ENCODE measurements at places on chromosomes 2 and 18.
A peak's percentile ranks its signal among the peaks of the same experiment; 100 is the strongest.

GRCh38 chr2:101983928-101984327 is 7.8 kb upstream of the IL1R2 start:
- H3K27ac ChIP-seq: no peak overlapping the region
- DNase-seq: no peak
- H3K36me3 ChIP-seq: no peaks in the 10 kb centered on the region
- H3K4me1 ChIP-seq: peaks cover 15% of the 10 kb centered on the region
- H3K27me3 ChIP-seq: no peaks in the 10 kb centered on the region

DNA sequence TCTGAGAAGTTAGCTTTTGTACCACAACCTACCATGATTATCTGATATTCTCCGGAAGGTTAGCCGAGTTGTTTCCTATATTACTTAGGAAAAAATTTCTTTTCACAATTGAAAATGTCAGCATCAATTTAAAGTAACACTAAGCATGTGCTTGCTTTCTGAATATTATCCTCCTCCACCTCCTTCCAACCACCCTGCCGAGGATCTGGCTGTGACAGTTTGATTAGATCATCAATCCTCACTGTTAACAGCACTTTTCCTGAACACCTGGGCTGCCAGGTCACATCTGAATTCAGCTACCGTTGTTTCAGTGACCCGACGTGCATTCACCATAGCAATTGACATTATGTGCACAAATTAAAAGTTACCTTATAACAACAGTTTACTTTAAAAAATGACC is 207.0 kb downstream of the ZNF407 start:
- H3K27ac ChIP-seq: no peak overlapping the region
- no peaks in the 10 kb centered on the region for H3K27me3 ChIP-seq
- no peak overlapping the region for H3K4me3 ChIP-seq
- peaks cover 16% of the 10 kb centered on the region for H3K4me1 ChIP-seq

DNA sequence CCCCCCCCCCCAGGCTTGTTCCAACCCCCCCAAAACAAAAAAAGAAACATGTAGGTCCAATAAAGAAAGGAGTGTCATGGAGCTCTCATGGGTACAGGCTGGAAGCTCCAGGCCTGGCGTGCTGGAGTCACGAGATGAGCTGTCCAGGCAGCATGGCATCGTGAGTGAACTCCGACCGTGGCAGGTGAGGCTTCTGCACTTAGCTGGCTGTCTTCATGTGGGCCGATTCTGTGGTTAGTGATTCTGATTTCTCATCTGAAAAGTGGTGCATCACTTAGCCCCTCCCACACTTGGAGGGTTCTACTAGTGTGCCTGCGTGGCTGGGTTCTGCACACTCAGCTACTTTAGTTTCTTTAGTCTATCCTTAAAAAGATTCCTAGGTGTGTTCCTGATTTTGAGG is 126.4 kb upstream of the MGAT5 start:
- H3K4me3 ChIP-seq: no peak overlapping the region
- H3K4me1 ChIP-seq: peaks cover 12% of the 10 kb centered on the region
- H3K36me3 ChIP-seq: no peaks in the 10 kb centered on the region
- no peak for DNase-seq
- no peaks in the 10 kb centered on the region for H3K27me3 ChIP-seq

DNA sequence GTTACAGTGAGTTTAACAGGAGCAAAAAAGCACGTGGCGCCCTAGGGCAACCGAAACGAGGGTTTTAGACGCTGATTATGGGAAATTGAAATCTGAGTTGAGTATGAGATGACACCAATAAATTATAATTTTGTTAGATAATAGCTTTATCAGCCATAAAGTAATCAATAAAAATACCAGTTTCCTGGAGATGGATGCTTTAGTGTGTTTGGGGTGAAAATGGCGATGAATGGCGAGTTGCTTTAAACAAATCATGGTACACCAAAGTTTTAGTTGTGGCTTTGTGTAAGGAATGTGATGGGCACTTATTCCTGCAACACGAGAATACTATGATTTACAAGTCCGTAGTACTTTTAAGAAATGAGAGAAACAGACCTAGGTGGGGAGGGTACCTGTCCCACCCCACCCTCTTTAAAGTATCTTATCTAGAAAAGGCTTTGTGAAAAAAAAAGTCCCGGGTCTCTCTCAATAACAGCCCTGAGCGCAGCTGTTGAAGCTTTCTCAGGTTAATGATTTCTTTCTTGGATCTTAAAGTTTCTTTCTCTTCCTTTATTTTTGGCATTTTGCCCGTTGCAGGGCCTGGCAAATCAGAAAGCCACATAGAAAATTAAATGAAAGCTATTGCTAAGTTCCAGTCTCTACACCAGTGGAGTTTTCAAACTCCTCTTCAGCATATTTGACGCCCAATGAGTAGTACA is 1.5 kb upstream of the RRM2 start:
- H3K27ac ChIP-seq: peak overlapping the region; percentile 43
- H3K36me3 ChIP-seq: no peaks in the 10 kb centered on the region
- no peaks in the 10 kb centered on the region for H3K27me3 ChIP-seq

DNA sequence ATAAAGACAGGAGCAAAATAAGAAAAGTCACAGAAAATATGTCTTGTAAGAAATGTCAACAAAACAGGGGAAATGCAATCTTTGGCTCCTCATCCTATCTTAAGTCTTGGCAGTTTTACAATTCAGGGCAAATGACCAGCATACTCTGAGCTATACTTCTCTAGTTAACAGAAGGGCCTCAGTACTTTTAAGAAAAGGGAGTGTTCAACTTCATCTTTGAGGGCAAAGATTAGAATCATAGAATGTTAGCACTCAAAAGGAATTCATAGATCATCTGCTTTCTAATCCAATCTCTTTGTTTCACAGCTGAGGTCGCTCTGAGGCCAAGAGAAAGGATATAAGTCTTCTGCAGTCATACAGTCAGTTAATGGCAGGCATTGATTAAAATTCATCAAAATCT is 174.0 kb upstream of the NT5C1B start:
- no peak overlapping the region for H3K27ac ChIP-seq
- no peak for DNase-seq
- peaks cover 12% of the 10 kb centered on the region for H3K4me1 ChIP-seq
- no peak overlapping the region for H3K4me3 ChIP-seq

DNA sequence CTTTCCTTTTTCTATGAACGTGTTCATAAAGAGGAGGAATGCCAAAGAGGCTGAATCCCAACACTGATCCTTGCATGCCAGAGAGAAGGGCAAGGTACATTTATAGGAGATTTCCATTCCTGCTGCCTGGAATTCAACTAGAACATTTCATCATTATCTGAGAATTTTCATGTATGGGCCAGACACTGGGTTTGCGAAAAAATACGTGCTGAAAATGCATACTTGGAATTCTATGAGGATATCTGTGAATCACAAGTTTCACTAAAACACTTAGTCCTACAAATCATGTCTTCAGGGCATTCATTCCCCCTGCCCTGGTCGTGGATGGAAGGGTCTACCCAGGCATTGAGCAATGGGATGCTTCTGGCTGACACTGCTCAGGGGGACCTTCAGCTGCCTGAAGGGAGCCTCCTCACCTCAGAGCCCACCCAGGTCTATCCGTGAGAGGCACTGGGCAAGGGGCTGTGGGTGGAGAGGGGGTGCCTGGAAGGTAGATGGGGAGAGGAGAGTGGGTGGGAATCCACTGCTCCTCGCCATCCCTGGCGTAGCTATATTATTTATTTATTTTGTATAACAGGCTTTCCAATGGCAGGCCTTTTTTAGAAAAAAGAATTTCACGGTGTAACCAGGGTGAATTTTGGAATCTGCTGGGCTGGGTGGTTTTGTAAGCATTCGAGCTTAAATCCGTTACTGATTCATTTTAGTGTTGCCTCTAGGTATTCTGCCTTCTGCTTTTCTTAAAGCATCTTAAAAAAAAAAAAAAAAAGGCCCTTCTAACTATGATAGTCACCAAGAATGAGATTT is 560.6 kb upstream of the ID2 start:
- DNase-seq: no peak
- H3K27me3 ChIP-seq: no peaks in the 10 kb centered on the region
- H3K36me3 ChIP-seq: no peaks in the 10 kb centered on the region
- no peak overlapping the region for H3K27ac ChIP-seq

DNA sequence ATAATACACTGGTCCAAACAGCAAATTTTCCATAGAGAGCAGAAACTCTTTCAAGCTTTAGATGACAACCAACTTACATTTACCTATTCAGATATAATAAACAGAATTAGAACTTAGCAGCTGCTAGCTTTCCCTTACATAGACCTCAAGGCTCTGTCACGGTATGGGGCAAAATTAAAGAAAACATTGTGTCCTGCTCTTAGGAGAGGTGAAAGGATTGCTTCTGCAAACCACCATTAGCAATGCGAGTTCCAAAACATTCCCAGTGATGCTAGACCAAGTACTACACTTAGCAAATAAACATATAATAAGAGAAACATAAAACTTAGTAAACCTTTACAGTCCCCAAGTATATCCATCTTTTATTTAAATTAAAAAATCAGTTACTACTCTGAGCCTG is 183.3 kb downstream of the CAMKMT start:
- no peak overlapping the region for H3K4me3 ChIP-seq
- no peaks in the 10 kb centered on the region for H3K36me3 ChIP-seq
- H3K27me3 ChIP-seq: no peaks in the 10 kb centered on the region
- no peak for DNase-seq
- H3K4me1 ChIP-seq: peaks cover 18% of the 10 kb centered on the region

GRCh38 chr2:202099515-202099914 is 26.5 kb downstream of the KIAA2012 start:
- no peak for DNase-seq
- H3K27me3 ChIP-seq: no peaks in the 10 kb centered on the region
- H3K36me3 ChIP-seq: no peaks in the 10 kb centered on the region
- no peak overlapping the region for H3K27ac ChIP-seq
- no peak overlapping the region for H3K4me3 ChIP-seq

- no peak overlapping the region for H3K4me3 ChIP-seq
- no peaks in the 10 kb centered on the region for H3K4me1 ChIP-seq
- H3K36me3 ChIP-seq: no peaks in the 10 kb centered on the region
- H3K27me3 ChIP-seq: no peaks in the 10 kb centered on the region
- no peak overlapping the region for H3K27ac ChIP-seq
Measured at GRCh38 chr2:886072-887022, 64.3 kb upstream of the SNTG2 start.

DNA sequence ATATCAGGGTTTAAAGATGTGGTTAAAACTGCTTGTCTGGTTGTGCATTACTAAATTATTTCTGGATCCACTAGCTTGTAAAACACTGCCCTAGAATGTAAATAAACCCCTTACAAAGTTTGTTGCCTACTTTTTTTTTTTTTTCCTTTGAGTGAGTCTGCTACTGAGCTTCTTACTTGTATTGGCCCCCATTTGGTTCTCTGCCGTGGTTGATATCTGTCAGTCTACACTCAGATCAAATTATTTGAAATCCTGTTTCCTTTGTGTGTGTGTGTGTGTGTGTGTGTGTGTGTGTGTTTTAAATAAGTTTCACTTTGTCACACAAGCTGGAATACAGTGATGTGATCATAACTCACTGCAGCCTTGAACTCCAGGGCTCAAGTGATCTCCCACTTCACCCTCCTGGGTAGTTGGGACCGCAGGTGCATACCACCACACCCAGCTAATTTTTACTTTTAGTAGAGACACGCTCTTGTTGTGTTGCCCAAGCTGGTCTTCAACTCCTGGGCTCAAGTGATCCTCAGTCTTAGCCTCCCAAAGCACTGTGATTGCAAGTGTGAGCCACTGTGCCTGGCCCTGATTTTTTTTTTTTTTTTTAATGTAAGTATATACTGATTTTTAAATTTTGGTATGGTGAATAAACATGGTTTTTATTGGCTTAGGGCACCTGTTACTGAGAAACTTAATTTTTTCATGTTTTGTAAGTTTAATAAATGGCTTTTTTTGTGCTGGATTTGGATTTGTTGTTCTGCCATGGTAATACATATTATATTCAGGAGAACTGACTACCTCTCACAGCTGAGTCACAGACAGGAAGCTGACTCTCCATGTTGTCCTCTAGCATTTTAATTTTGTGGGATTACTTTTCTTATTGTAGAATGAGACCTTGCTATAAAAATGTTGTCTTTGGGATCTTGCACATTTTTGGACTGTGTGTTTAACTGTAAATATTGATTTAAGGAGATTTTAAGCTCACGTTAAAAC is 48.5 kb downstream of the MAP4K4 start:
- peak overlapping the region; percentile 60 for H3K27ac ChIP-seq
- no peak overlapping the region for H3K4me3 ChIP-seq
- DNase-seq: no peak
- no peaks in the 10 kb centered on the region for H3K36me3 ChIP-seq
- no peaks in the 10 kb centered on the region for H3K27me3 ChIP-seq

DNA sequence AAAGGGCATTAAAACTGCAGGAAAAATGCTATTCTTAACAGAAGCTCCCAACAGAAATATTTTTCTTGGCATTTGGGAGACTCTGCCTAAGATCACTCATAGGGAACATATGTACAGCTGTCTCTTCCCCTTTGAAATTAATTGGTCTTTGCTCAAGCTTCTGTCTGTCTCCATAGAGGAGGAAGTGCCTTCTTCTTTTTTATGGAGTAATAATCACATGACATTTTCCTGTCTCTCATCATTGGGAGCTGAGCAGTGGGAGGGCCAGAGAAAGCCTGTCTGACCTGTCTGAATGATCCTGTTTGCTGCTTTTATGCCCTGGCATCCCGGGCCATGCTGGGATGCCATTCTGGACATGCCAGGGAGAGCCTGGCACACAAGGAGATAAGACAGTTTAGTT is 145.6 kb downstream of the AQP4 start:
- no peaks in the 10 kb centered on the region for H3K4me1 ChIP-seq
- H3K27me3 ChIP-seq: no peaks in the 10 kb centered on the region
- DNase-seq: no peak
- H3K4me3 ChIP-seq: no peak overlapping the region
- no peaks in the 10 kb centered on the region for H3K36me3 ChIP-seq
- no peak overlapping the region for H3K27ac ChIP-seq

GRCh38 chr2:171513719-171514160 is 8.5 kb upstream of the CYBRD1 start:
- no peaks in the 10 kb centered on the region for H3K27me3 ChIP-seq
- H3K4me3 ChIP-seq: no peak overlapping the region
- H3K27ac ChIP-seq: no peak overlapping the region

- DNase-seq: no peak
- no peaks in the 10 kb centered on the region for H3K27me3 ChIP-seq
- no peak overlapping the region for H3K4me3 ChIP-seq
- peaks cover 6% of the 10 kb centered on the region for H3K4me1 ChIP-seq
Measured at GRCh38 chr18:9993521-9994025, 79.8 kb downstream of the VAPA start.

DNA sequence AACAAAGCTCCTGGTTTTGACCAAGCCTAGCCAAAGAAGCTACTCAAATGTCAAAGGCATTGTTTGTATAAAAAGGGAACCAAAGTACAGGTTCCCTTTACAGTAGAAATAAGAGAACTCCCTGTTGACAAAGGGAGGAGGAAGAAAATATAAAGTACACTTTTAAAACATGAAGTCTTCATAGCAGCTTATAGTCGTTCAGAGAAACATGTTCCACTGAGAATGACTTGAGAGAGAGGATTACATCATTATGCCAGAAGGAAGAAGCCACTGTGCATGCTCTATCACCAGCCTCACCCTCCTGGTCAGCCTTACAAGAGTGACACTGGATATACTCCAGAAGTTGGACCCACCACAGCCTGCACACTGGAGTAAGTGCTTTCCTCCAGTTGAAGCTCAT is 2.5 kb upstream of the DHRS9 start:
- no peak overlapping the region for H3K27ac ChIP-seq
- DNase-seq: no peak
- H3K4me1 ChIP-seq: no peaks in the 10 kb centered on the region
- no peak overlapping the region for H3K4me3 ChIP-seq
- H3K27me3 ChIP-seq: no peaks in the 10 kb centered on the region

Data from thoracic aorta (tissue), 2 donors.